HCEC 1CT (cell line): ENCODE measurements at places on chromosomes 3 and 15.
A peak's percentile ranks its signal among the peaks of the same experiment; 100 is the strongest.

DNA sequence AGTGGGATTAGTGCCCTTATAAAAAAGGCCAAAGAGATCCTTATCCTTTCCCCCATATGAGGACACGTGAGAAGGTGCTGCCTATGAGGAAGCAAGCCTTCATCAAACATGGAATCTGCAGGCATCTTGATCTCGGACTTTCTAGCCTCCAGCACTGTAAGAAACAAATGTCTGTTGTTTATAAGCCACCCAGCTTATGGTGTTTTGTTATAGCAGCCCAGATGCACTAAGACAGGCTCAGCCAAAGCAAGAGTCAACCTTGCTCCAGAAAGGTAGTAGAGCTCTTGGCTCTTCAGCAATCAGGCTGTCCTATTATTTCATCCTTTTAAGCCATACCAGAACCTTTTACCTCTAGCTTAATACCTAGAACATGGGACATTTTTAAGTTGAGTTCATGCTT, 12.3 kb upstream of the TNIK start:
- no peak for DNase-seq

DNA sequence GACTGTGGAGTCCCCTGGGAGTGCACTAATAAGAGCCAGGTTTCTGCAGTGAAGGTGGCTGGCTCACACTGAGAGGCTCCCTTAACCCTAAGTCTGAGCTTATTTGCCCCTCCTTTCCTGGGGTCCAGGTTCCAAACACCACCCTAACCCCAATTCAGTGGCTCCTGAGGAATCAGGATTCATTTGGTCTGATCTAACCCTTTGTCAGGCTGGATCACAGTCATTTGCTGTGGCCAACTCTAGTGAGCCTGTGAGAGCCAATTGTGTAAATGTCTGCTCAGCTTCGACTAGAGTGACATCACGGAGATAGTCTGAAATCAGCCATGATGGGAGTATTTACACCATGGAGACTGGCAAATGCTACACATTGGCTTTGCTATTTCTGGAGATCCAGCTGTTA, 73.7 kb upstream of the ACAN start:
- DNase-seq: no peak

GRCh38 chr3:185457376-185457775, 41.5 kb downstream of the TMEM41A start:
- DNase-seq: no peak

DNA sequence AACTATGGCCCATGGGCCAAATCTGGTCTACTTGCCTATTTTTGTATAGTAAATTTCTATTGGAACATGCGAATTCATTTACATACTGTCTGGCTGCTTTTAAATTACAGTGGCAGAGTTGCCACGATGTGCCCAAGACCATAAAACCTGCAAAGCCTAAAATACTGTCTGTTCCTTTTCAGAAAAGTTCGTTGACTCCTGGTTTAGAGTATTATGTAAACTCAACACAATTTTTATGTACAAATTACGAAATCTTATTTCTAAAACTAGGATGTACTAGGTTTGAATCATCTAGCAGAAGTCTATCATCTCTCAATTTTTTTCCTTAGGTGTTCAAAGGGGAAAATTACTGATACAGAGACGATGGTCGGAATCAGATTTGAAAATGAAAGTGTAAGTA, 26.9 kb downstream of the SENP2 start:
- DNase-seq: no peak

DNA sequence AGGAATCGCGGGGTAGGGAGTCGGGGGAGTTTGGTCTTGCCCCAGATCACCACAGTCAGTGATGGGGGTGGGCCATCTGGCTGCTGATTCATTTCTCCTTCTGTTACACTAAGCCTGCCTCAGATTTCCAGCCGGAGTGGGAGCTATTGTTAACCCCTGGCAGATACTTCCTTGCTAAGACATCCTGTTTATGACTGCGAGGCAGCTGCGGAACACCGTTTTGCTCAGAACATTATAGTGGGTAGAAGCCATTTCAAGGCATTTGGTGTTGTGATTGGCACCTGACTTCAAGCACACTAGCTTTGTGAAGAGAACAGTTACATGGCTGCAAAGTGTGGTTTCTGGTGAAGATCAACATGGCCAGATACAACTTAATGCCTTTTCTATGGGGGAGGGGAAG, 73.8 kb downstream of the FLNB start:
- DNase-seq: peak; percentile 53

DNA sequence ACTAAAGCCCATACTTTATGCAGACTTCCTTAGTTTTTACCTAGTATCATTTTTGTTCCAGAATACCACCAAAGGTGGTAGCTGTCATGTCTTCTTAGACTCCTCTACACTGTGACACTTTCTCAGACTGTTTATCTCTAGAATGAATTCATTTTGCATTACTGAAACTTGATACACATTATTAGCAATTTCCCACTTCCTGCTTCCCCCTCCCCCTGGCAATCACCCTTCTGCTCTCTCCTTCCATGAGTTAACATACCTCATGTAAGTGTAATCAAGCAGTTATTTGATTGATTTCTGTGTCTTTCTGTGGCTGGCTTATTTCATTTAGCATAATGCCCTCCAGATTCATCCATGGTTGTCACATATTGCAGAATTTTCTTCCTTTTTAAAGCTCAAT, 204.9 kb downstream of the STAG1 start:
- DNase-seq: peak; percentile 65

GRCh38 chr15:64426845-64427465, 33.4 kb upstream of the ZNF609 start:
- DNase-seq: peak; percentile 35

DNA sequence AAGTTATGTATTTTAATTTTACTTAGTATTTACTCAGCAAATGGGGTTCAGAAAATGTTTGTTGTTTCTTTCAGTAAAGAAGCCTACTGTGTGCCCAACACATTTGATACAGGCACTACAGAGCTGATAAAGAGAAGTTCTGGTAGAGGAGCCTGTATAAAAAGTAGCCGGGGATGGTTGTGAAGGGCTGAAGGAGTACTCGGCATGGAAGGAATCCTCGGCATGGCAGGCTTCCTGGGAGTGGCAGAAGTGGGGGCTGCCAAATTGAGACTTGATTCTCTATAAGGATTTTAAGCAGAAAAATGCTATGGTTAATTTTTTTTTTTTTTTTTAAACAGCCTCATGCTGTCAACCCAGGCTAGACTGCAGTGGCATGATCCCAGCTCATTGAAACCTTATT, 9.3 kb downstream of the ARL13B start:
- no peak for DNase-seq

DNA sequence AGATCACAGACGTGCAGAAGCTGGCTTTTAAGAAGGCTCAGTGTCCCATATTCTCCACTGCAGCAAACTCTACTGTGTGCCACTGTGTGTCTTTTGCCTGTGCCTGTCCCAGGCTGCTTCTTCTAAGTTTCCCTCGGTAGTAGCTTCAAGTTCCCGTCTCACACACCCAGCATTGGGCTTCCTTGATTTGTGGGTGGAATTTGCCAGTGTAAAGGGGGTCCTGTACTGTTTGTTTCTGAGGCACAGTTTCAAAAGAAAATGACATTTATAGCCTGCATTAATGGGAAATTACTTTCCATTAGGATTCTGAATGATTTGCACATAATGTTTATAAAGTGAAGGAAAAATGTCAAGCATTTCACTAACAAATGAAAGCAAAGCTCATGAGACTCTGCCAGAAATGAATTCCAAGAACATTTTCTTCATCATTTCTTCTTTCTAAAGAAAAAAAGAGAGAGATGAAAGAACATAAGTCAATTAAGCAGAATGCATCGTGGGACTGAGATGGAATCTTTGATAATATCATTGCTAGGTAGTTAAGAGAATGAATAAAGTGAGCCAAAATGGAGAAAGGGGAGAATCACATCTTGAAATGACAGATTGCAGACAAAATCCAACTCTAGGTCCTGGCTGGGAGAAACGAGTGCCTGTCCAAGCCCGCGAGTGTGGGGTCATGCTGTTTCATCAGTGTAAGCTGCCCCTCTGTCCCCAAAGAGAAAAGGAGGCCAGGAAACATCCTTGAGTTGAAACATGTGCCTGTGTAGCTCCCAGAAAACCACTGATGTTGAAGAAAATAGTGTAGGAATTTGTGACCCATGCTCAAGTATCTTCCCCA, 48.6 kb upstream of the ADAMTSL3 start:
- no peak for DNase-seq

- peak; percentile 25 for DNase-seq
These were observed 27.3 kb upstream of the MBNL1 start for GRCh38 chr3:152241142-152242017.

DNA sequence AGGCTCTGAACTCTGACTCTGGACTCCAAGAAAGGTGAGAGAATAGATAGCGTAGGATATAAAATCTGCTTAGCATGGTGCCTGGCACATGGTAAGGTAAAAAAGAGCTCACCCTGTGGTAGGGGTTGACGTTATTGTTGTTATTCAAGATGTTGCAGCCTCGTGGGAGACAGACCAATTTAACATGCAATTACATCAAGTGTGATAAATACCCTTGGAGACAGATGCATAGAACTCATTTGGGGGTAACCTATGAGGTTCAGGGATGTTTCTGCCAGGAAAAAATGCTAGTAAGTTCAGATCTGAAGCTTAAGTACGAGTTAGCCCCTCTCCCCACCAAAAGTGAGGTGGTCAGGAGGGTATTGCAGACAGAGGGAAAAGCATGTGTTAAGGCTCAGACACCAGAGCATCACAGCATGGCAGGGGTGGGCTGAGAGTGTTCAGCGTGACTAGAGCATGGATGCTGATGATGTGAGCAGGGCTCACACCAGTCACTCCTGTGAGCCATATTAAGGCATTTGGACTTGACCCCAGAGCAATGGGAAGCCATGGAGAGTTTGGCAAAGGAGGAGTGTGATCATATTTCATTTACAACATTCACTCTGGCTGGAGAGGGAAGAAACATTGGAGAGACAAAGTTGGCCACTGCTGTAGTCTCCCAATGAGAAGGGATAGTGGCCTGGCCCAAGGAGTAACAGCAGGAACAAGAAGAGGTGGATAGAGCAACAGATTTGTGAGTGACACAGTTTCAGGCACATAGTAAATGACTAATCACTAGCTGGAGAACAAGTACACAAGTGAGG, 181.0 kb downstream of the UACA start:
- peak; percentile 51 for DNase-seq

DNA sequence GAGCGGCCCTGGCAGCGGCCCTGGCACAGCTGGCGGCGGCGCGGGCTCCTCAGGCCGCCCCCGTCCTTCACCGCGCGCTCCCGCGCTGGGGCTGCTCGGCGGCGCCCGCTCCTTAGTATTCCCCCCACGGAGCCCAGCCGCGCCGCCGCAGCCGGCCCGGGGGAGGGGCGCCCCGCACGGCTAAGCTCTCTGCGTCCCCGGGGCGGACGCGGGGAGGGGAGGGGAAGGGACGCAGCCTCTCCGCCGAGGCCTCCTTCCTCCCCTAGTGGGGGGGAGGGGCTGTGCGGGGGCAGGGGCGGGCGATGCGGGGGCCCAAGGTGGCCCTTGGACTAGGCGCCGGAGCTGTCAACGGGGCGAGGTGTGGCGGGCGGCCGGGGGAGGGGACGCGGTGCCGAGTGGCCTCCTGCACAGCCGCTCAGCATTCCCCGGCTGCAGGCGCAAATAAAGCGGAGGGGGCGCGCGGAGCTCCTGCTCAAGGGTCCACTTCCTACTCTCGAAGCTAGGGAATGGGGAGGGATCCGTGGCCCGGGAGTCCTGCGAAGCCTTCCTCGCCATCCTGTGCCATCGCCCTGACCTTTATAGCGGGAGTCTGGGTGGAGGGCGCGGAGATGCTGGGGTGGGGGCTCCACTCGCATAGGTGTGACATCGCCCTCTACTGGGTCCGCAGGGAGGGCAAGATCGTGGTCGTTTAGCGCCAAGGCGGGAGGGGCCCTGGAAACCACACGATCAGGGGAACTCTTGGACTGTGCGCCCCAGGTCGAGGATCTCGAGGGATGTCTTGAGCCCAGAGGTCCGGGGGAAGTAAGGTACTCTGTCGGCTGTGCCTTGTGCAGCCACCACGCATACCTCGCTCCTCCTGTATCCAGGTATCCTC, 22.2 kb downstream of the EPHB3 start:
- DNase-seq: no peak

DNA sequence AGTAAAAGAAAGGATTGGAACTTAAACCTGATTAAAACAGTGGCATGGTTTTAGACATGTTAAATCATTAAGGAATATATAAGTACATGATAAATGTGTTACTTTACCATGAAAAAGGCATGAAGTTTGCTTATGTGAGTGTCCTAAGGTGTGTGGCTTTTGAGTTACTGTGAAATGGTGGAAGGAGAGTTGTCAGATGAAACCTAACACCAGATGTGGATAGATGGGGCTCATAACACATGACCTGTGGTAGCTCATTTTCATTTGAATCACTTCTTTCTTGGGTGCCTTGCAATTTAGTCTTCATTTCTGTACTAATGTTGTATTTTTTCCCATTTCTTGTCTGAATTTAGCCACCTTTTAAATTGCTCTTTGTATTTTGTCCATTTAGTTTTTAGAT, 13.0 kb downstream of the MEF2A start:
- DNase-seq: no peak

- DNase-seq: peak; percentile 49
These were observed 20.3 kb upstream of the ABTB1 start for GRCh38 chr3:127652246-127652995.
